ENCODE measurements at places on chromosomes 7 and 10.

DNA sequence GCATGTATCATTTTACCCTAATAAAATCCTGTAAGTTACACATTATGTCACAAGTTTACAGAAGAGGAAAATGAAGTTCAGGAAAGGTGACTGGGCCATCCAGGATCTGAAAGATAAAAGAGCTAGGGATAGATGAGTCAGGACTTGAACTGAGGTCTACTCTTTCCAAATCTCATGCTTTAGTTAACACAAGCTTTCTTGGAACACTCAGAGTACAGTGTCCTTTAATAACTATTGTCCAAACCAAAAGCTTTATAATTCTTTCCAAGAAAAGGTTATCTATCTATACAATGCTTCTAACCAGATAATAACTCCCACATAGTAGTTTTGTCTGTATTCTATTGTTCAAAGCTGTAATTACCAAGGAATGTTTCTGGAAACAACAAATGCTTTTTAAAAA, 164.6 kb downstream of the LRRN3 start:
- peak; percentile 7 for DNase-seq

DNA sequence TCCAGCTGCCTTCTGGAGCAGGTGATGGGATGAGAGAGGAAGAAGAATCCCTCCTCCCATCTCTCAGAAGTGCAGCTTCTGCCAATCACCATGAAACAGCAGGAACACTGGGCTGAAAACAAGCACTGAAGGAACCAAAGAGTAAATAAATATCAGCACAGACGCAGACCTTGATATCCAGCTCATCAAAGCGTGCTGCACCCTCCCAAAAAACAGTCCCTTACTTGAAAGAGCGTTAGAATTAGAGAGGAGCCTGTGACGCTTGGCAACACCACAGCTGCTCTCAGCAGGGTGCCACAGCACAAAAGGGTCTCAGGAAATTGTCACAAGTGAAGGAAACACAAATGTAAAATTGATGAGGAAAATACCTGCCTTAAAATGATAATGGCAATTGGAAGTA, 39.5 kb downstream of the KLF6 start:
- DNase-seq, result no peak

DNA sequence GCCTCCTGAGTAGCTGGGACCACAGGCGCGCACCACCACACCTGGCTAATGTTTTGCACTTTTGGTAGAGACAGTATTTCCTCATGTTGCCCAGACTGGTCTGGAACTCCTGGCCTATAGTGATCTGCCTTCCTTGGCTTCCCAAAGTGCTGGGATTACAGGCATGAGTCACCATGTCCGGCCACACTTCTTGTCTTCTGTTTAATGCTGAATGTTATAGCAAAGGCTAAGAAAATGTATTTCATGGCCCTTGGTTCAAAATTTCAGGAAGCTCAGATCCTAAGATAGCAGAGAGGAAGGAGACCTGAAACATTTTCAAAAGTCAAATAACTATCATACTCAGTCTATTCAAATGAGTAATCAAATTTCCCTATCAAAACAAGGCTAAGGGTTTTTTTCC, 229.6 kb downstream of the BAMBI start:
- DNase-seq, result no peak

- no peak for DNase-seq
These were observed 121.1 kb downstream of the GPR85 start for GRCh38 chr7:112965506-112965905.

GRCh38 chr7:106421181-106421762, 136.5 kb upstream of the NAMPT start:
- DNase-seq, result peak; percentile 74

- DNase-seq, result peak; percentile 28
These were observed 87.1 kb downstream of the HECW1 start for GRCh38 chr7:43199371-43200160.

DNA sequence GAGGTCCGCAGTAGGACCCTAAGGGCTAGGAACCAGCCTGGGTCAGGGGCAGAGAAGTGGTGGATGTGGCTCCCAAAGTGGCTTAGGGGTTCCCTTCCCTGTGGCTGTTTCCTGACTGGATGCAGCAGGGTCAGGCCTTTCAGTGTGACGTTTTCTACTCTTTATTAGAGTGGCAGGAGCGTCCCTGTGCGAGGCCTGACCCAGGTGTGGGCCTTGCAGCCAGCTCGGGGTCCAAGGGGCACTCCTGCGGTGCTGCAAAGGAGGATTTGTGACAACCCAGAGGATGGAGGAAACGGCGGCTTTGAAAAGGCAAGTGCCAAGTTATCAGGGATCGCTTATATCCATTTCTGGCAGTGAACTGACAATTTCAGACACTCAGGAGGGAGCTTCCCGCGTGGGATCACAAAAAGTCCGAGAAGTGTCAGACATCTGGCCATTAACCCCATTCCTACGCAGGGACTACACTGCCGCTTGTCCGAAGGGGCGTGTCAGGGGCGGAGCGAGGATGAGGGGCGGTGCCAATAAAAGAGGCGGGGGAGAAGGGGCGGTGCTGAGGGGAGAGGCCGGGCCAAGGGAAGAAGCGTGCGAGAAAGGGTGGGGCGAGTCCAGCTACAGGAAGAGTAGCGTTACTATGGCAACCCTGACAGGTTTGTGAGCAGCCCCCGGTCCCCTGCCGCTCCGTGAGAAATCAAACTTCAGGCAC, 98.8 kb upstream of the ZNF722 start:
- DNase-seq, result no peak

GRCh38 chr10:15558136-15558535, 161.6 kb downstream of the ITGA8 start:
- peak; percentile 58 for DNase-seq

GRCh38 chr7:55177589-55178261, 158.9 kb downstream of the EGFR start:
- DNase-seq, result peak; percentile 29

DNA sequence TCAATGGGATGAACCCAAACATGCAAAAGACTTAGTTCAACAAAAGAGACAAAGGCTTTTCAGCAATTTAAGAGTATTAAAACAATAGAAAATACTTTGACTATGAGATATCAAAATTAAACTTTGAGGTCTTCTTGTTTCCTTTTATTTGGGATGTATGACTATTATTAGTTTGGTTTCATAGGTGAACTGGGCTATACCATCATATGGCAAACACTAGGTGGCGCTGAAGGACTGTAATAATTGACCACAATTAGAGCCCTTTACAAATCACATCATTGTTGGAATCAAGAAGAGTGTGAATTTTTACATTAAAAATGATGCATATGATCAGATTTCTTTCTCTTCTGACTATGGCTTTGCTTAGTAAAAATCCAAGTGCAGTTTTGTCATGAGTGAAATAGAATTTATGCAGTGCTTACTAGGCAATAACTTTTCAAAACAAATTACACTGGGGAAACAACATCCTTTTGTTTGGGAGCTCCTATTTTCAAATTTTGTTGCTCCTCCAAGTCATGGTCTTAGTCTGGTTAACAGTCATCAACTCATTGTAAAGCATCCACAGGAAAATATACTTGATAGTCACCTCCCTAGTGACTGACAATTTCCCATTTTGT, 14.7 kb upstream of the NXPH1 start:
- peak; percentile 11 for DNase-seq

DNA sequence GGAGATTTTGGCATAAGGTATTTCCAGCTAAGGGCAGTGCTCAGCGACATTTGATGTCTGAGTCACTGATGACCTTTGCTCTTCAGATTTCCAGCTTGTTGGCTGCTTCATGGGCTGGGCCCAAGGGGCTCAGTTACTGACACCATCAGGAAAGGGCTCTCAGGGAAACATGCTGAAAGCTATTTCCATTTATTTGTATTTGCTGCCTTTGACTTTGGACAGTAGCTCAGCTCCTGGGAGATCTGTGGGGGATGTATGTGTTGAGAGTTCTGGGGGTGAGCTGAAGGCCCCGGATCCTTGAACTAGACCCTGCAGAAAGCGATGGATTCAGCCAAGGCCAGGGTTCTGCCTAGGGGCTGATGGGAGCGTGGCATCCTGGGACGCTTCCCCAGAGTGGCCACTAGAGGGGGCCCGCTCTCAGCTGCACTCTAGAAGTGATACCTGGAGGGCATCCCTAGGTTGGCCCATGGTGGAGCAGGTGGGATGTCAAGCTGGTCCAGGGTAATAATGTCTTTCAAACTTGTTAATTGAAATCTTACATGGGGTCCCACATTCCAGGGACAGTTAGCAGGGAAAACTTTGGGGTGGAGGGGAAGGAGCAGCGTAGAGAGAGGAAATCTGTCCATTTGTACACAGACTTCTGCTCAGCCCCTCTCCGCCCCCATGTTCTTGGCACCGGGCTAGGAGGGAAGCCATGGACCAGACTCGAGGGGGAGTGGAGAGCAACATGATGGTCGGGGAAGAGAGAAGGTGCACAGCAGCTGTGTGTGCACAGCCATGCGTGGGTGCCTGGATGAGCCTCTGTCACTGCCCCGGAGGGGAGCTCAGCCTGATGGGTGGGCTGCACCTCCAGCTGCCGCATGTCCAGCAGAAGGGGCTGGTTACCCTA, 3.0 kb upstream of the BTBD16 start:
- peak; percentile 80 for DNase-seq

- no peak for DNase-seq
These were observed 7.8 kb downstream of the GPER1 start for GRCh38 chr7:1095621-1096155.

DNA sequence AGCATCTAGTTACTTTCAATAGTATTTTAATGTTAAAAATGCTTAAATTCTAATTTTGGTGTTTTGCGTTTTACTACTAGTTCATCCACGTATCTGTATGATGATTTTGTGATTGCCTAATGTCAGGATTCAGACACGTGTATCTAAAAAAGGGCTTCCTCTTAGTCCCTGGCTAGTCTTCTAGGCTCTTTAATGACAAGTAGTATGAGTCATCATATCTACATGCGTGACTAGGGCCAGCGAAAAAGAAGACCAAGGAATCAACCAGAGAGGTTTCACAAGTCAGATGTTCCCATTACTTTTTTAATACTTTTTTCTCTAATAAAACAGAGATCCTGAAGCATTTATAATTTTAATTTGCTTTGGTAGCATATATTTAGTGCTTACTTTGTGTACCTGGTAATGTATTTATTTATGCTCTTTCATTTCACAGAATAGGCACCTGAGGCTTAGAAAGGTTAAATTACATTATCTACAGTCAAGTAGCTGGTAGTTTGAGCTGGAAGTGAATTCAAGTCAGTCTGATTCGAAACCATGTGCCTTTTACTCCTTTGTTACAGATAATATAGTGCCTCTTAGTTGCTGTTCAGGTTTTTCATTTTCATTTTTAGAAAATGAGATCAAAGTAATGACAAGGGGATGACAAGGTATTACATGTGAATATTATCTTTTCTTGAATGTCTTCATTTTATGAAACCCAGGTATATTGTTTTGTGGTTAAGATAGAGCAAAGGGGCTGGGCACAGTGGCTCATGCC, 140.3 kb downstream of the FOXP2 start:
- peak; percentile 40 for DNase-seq

- DNase-seq, result no peak
These were observed 123.3 kb downstream of the CDH23 start for GRCh38 chr10:71520042-71520441.

GRCh38 chr7:25392588-25393338, 164.5 kb upstream of the NPVF start:
- DNase-seq, result no peak

DNA sequence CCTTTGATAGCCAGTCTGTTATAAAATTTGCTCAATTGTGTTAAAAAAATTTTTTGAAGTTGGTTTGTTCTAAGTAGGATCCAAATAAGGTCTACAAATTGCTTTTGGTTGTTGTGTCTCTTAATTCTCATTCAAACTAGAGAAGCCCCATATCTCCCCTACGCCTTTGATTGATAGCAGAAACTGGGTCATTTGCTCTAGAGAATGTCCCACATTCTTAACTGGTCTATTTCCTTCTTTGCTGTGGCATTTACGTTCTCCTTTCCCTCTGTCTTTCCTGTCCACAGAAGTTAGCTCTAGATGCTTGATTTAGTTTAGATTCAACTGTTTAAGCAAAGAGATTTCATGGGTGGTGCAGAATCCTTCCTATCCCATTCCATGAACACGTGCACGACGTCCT, 174.6 kb upstream of the SVIL start:
- no peak for DNase-seq

DNA sequence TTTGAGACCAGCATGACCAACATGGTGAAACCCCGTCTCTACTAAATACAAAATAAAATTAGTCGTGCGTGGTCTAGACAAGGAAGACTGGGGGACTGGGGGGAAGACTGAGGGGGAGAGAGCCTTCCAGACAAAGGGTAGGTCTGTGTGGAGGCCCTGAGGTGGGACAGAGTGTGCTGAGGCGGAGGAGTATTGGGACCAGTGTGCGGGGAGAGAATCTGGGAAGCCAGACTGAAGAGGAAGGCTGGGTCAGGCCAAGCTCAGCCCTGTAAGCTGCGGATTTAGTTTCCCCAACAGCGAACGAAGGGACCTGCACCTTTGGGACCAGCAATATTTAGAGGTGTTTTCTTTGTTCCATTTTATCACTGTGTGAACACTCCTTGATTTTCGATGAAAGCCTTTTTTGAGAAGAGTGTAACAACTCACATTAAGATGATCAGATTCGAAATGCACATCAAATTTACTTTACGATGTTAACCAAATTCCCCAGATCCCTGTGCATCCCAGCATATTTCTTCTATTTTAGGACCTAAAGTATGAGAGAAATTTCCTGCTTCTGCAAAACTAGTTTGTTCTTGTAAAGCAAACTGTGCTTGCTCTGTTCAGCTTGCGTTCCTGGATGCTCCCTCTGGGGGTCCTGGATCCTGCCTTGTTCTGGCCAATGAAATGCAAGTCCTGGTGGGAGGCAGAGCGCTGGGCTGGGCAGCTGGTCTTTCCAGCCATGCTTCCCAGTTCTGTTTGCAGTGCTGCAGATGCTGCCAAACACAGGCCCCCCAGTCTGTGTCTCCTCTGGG, 39.4 kb downstream of the PLAU start:
- no peak for DNase-seq

DNA sequence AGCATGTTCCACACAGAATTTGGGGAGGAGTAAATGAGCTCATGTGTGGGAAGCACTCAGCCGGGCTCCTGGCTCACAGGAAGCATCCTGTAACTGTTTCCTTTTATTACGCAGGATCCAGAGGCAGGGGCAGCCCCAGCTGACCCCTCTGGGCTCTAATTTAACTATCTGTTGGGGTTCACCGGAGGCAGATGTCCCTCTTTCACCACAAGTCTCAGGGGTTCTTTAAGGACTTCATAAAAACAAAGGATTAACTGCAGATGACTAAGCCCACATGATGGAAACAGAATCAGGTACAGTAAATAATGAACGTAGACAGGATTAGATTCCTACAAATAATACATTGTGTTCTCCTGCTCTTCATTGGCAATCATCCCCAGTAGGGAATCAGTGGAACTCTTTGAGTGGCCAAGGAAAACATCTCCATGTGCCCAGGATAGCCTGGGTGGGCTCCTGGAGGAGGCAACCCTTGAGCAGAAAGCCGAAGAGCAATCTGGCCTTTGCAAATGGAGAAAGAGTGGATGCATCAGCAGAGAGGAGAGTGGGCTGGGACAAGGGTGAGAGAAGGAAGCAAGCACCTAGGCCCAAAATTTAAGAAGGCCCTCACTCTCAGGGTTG, 24.6 kb downstream of the TBXAS1 start:
- DNase-seq, result peak; percentile 6

GRCh38 chr10:456486-456885, 233.0 kb downstream of the DIP2C start:
- no peak for DNase-seq

DNA sequence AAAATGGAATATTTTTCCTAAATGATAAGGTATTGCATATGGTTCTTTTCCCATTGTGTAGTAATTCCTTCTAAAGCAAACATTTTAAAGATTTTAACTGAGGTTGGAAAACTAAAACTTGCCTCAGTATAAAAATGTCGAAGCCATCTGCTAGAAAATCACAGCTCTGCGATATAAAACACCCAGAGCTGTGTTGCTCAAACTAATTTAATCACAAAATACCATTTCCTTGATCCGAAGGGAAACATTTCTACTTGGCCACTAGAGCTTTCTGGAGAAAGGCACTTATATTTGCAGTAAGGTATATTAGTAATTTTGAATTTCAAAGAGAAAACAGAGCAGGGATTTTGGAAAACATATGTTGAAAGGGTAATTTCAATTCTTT, 209.2 kb upstream of the ZNF32 start:
- no peak for DNase-seq

Data from AG08395 (cell line).